ENCODE measurements at places on chromosomes 2 and 18.

DNA sequence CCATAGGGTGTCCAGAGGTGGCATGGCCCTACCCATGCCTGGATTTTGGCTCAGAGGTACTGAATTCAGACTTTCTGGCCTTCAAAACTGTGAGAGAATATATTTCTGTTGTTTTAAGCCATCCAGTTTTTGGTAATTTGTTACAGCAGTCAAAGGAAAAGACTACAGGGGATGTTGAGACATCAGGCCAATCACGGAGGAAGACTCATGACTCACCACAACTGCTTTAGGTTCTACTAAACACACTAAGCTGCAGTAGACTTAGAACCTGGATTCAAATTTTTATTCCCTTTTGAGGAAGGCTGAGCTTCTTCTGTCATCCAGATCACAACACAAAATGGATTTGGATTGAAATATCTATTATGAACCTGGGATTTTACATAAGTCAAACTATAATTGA is 12.0 kb upstream of the C2orf66 start:
- ATAC-seq = no peak

GRCh38 chr2:28224648-28225472 is 167.8 kb upstream of the FOSL2 start:
- peak; percentile 48 for ATAC-seq

DNA sequence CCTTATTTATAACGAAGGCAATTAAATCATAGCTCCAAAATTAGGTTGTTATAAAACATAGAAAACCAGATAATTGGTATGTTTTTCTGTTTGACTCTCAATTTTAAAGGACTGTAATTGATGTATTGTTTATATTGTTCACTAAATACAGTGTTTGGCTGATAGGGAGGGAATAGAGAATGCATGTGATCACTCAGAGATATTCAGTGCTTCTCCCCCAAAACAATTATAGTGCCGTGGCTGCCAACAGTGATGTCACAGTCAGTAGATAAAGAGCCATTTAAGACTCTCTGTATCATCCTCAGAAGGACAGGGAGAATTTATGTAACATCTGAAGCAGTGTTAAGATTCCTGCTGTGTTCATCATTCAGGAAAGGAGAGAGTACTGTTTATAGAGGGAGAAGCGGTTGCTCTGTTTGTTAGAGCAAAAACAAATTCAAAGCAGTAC is 69.6 kb downstream of the PHLPP1 start:
- ATAC-seq = peak; percentile 92

DNA sequence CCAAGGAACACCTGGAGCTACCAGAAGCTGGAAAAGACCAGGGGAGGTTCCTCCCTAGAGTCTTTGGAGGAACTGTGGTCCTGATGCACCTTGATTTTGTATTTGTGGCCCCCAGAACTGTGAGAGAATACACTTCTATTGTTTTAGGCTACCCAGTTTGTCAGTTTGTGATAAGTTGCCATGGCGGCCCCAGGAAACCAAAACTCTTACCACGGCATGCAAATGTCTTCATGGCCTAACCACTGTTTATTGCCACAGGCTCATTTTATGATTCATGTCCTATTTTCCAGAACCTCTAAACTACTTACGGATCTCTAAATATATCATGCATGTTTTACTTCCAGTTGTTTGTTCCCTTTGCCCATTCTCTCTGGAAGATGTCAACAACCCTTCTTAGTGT is 1250.7 kb upstream of the FAM98A start:
- ATAC-seq = no peak

DNA sequence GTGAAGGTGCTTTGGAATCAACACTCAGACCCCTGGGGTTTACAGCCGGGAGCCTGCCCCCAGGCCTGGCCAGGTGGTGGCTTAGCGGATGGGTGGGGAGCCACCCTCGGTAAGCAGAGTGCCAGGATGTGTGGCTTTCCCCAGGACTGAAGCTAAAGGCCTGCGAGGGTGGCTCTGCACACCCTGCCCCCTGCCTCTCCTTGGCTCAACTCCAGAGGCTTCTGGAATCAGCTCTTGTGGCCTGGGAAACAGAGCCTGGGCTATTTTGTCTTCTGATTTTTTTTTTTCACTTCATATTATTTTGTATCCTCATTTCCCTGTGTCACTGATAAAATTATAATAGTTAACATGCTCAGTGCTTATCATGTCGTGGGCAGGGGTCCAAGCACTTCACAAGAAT is 79.8 kb downstream of the RHOB start:
- ATAC-seq = no peak

DNA sequence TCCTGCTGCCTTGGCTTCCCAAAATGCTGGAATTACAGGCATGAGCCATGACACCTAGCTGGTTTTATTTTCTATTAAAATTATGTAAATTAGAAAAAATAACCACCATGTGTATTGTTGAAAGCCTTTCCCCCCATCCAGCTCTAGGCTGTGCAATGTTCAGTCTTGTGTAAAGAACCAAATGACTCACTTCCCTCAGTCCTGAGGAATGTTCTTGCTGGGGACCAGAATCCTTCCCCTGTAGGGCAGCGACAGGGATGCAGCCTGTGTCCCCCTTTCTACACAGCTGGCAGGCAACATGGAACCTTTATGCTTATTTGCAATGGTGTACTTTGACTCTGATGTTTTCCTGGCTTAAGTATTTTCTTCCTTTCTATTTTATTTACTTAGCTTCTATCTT is 29.4 kb downstream of the AOX1 start:
- no peak for ATAC-seq

- ATAC-seq = no peak
Measured at GRCh38 chr2:103132536-103133217, 370.8 kb downstream of the TMEM182 start.

- no peak for ATAC-seq
Measured at GRCh38 chr2:205994344-205994743, 91.6 kb downstream of the INO80D start.

GRCh38 chr18:58020567-58021107 is 23.4 kb upstream of the NEDD4L start:
- ATAC-seq = no peak

DNA sequence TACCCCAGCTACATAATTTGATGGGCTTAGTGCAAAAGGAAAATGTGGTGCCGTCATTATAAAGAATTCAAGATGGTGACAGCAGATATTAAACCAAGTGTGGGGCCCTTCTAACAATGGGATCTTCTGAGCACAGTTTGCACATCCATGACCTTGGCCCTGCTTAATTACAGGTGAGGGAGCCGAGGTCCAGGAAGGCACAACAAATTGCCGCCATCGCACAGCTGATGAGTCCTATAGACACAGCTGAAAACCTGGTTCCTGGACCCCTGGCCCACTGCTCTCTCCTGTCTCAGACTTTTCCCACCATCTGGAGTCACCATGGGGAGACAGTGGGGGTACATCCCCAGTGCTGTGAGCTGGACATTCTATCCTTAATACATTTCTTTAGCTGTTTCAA is 95.8 kb upstream of the MAP4K3 start:
- ATAC-seq = no peak

- no peak for ATAC-seq
Measured at GRCh38 chr18:23499291-23499781, 4.0 kb upstream of the RMC1 start.

GRCh38 chr2:145194673-145195072 is 674.8 kb upstream of the ZEB2 start:
- no peak for ATAC-seq

DNA sequence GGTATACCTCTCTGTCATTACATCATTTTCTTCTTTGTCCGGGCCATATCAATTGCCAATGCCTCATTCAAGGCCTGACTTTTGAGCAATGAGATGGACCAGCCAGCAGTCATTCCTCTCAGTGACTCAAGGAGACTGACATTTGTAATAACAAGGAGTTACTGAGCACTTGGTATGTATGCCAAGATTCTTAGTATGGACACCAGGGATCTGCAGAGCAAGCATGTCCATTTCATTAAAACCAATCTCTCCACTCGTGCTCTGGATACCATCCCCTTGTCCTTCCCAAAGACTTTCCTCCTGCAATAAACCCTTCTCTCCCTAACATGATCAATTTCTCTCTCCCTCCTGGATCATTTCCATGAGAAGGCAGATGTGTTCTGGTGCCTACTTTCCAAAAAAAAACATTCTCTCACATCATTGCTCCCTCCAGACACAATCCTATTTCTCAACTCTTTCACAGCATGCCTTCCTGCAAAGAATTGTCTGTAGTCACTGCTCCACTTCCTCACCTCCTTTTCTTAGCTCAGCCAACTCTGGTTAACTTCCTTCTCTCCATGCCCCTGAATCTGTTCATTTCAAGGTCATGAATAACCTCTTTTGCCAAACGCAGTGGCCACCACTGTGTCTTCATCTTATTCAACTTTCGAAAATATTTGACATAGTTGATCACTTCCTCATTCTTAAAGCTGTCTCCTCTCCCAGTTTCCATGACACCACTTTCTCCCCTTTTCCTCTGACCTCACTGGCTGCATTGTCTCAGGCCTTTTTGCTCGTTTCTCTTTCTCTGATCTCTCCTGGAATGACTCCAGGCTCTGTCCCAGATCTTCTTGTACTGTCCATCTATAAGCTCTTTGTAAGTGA is 102.8 kb upstream of the CYP1B1 start:
- ATAC-seq = no peak

DNA sequence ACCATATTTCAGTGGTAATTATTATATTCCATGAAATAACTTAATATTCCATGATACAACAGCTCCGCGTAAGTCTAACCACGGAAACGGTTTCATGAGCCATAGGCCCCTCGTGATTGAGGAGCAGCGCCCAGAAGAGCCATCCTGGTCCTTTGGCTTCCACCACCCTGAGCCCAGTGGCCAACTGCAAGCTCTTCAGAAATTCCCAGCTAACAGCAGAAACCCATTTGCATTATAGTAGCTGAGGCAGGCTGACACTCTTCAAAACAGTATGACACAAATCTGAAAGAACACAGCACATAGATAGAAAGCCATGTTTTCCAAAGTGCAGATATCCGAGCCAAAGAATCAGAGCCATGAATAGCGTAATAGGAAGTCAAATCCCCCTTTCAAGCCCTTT is 120.9 kb upstream of the NFATC1 start:
- ATAC-seq = no peak

DNA sequence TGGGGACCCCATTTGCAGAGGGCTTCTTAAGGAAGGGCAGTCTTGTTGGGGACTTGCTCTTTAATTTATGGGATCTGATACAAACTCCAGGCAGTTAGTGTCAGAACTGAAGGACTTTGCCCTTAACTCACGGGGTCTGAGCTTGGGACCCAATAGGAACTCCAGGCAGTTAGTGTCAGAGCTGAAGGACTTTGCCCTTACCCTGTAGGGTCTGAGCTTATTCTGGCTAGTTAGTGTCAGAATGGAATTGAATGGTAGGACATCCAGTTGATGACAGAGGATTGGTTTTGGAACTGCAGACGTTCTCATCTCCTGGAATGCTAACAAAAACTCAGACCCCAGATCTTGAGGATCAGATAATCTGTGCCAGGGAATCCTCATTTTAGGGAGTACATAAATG is 256.9 kb upstream of the COPS8 start:
- ATAC-seq = no peak

Data from motor neuron (in vitro differentiated cells).